AG09309 (cell line): ENCODE measurements at places on chromosomes 11 and 22.

GRCh38 chr11:45454917-45455401, 168.8 kb upstream of the SYT13 start:
- no peak for DNase-seq

DNA sequence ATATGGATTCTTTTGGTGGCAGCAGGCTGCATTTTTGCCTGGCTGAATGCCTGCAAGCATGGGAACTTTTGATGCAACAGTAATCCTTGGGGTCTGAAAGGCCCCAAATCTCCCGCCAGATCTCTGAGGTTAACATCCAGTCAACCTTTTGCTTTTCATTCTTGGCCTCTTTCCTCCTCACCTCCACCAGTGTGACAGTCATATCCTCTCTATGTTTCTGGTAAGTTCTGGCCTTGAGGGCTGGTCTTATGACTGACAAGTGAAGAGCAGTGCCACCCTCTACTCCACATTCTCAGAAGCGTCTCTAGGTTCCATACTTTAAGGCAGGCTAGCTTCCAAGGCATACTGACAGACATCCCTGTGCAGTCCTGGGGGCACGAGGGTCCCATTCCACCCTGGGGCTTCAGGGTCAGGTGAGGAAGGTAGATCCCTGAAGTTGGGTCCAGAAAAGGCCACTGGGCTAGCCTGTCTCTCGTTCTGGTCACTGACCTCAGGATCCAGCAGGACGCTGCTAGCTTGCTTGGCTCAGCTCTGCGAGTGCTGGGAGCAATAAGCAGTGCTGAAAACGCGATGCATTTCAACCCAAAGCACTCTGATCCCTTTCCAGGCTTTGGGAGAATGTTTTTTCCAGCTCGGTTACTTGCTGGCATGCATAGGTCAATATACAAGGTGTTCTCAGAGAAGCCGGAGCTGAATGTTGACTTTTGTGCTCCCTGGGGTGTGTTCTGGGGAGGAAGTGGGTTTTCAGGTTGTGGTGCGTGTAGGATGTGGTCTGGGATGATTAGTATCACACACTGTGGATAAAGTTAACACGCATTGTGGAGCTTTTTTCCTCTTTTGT, 75.2 kb downstream of the PTPRJ start:
- no peak for DNase-seq

- peak; percentile 53 for DNase-seq
Measured at GRCh38 chr22:24146194-24146616, 35.1 kb upstream of the SUSD2 start.

GRCh38 chr11:95307286-95307685, 76.3 kb upstream of the SESN3 start:
- DNase-seq, result no peak

- no peak for DNase-seq
Measured at GRCh38 chr11:128551611-128552335, 35.6 kb downstream of the ETS1 start.

- DNase-seq, result no peak
Measured at GRCh38 chr11:16356761-16357393, 531 bp upstream of the SOX6 start.

DNA sequence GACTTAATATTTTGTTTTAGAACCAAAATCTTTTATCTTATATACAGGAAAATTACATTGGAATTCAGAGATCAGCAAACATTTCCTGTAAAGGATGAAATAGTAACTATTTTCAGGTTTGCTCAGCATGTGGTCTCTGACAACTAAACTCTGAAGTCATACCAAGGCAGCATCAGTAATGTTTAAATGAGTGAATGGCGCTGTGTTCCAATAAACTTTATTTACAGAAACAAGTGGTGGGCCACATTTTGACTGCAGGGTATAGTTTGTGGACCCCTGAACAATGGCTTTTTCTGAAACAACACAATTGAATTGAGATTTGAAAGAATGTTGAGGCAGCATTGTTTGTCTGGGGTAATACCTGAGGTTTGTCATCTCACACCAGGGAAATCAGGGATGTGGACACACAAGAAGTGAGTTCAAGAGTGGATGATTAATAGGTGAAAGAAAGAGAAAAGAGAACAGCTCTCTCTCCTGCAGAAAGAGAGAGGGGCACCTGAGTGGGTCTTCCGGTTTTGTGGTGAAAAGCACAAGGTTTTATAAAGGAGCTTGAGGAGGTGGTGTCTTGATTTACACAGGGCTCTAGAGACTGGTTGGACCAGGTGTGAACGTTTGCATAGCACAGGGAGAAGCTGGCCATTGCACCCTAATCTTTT, 113.5 kb upstream of the VPREB1 start:
- no peak for DNase-seq

GRCh38 chr11:22405377-22405776, 67.2 kb downstream of the SLC17A6 start:
- no peak for DNase-seq

DNA sequence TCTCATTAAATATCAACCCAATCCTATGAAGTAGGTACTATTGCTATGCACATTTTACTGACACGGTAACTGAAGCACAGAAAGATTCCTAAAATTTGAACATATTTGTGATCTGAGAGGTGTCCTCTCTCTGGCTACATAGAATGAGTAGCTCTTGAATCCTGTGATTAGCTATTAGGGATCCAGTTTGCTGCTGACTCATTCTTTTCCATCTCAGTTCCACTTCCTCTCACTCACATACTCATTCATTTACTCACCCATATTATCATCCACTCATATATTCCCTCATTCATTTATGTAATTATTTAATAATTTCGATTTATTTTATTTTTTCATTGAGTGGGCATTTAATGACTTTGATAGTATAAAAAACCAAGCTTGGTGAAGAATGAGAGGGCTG, 42.7 kb downstream of the OR5B17 start:
- DNase-seq, result no peak

- no peak for DNase-seq
Measured at GRCh38 chr11:2293531-2293971, 8.2 kb downstream of the C11orf21 start.

- DNase-seq, result no peak
Measured at GRCh38 chr11:107591378-107592230, 657 bp downstream of the ELMOD1 start.

GRCh38 chr11:5983443-5983842, 3.3 kb downstream of the OR52L1 start:
- DNase-seq, result no peak

DNA sequence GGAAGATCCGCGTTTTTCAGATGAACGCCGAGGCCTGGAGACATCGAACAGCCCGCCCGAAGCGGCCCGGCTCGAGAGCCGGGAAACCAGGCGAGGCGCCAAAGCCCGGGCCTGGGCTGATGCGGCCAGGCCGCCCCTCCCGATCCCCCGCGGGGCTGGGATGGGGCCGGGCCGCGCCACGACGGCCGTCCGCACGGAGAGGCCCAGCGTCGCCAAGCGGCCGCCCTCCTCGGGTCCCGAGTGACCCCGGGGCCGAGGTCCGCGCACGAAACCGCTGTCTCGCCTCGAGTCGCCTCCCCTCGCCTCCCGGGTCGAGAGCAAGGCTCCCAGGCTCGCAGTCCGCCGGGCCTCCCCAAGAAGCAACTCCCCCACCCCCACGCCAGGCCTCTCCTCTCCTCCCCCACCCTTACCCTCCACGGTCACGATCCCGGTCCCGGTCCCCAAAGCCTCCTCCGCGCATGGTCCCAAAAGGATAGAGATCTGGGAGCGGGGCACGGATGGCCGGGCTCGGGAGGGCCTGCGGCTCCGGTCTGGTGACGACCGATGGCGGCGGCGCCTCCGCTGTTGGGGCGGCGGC, 482 bp downstream of the DDX17 start:
- no peak for DNase-seq

- no peak for DNase-seq
Measured at GRCh38 chr11:100515087-100515486, 172.0 kb upstream of the ARHGAP42 start.

DNA sequence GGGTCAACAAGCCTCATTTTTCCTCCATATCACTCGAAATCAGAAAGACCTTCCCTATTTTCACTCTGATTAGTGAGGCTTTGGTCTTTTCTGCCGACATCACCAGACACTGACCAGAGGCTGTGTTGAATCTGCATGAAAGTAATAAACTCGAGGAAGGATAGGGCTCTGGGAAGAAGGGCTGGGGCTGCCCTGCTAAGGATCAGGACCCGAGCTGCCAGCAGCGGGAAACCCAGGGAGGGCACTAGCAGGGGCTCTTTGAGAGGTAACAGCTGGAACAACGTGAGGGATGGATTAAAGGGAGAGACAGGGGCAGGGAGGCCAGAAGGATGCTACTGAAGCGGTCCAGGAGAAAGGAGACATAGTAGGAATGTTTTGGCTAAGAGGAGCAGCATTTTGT, 377.5 kb upstream of the NARS2 start:
- no peak for DNase-seq

DNA sequence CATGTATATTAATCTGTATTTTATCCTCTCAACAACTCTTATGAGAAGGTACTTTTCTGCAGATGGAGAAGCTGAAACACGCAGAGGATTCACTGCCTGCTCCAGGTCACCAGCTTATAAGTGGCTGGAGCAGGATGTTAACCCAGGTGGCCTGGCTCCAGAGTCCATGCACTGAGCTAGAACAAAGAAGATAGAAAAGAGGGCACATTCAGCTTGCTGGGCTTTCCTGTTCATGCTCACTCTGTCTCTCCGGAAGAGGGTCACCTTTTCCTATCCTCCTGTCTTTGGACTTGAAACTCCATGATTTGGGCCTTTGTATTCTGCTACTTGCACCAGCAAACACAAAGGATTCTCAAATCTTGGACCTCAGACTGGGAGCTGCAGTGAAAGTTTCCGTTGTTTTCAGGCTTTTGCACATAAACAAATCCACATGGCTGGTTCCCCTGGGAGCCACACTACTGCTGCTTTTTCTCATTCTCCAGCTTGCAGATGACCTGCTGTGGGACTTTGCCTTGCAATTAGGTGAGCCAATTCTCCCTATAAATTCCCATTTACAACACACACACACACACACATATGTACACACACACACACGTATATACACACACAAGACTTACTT, 117.3 kb upstream of the GRK3 start:
- no peak for DNase-seq

- no peak for DNase-seq
Measured at GRCh38 chr11:304061-304506, 3.5 kb upstream of the IFITM2 start.

GRCh38 chr11:32213223-32213622, 122.3 kb downstream of the RCN1 start:
- no peak for DNase-seq

GRCh38 chr11:42465623-42466022, 846.2 kb upstream of the API5 start:
- no peak for DNase-seq

DNA sequence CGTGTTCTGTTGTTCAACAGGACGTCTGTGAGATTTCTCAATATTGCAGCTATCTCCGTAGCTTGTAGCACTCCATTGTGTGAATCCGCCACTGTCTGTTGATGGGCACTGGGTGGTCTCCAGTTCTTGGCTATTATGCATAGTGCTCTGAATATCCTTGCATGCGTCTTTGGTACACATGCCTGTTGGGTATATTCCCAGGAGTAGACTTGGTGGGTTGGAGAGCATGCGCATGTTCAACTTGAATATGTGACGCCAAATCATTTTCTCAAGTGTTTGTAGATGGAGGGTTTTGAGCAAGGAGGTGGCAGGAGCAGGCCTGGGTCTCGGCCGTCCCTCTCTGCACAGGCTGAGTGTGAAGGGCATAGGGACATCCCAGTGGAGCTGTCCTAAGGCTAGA, 24.8 kb upstream of the TSKU start:
- no peak for DNase-seq

DNA sequence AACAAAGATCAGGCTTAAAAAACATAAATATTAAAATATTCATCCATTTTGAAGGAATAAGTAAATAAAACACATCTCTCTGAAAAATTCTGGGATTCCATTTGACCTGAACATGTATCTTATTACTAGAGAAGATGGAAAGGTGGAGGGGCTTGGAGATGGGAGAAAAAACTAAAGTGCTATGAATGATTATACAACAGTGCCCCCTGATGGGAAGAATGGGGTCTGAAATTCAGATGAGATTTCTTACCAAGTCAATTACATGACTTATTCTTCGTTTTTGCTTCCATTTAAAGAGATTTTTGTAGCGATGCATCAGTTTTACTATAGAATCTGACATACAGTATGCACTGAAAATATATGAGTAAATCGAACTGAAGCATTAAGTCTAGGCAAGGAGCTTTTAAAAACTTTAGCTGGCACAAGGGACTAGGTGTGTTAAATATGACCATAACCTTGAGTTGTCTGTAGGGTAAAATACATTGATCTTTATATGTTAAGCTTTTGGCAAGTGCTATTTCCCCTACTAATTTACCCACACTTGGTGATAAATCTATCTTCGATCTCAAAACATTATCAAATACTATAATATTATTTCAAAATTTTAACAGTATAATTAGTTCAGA, 718.8 kb downstream of the CNTN5 start:
- no peak for DNase-seq

DNA sequence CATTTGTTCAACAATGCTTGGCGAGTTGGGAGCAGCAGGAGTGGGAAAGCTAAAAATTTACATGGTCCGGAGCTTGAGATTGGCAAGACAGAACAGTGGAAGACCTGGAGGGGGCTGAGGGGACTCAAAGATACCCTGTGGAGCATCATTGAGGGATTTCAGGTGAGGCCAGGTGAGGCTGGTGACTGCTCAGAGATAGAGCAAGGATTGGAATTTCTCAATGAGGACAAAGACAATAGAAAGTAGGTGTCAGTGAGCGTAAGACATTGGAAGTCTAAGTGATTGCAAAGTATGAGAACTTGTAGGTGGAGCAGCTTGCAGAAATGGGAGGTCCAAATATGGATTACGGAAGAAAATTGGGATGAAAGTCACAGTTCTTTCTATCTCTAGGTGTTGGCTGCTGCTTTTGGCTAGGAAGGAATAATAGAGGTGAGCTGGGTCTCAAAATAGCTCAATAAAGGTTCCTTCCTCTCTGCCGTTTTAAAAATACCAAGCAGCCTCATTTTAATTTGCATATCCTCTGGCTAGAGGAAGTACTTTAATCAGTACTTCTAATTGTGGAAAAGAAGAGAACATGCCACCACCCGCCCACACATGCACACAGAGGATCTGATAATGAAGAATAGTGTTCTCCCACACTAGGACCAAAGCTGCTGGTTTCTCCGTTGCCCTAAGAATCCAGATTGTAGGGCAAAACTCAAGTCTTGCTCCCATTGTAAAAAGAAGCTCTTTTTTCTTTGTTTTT, 41.8 kb upstream of the SORL1-AS1 start:
- DNase-seq, result no peak

- DNase-seq, result no peak
Measured at GRCh38 chr11:66559142-66559865, 9.1 kb downstream of the CTSF start.

DNA sequence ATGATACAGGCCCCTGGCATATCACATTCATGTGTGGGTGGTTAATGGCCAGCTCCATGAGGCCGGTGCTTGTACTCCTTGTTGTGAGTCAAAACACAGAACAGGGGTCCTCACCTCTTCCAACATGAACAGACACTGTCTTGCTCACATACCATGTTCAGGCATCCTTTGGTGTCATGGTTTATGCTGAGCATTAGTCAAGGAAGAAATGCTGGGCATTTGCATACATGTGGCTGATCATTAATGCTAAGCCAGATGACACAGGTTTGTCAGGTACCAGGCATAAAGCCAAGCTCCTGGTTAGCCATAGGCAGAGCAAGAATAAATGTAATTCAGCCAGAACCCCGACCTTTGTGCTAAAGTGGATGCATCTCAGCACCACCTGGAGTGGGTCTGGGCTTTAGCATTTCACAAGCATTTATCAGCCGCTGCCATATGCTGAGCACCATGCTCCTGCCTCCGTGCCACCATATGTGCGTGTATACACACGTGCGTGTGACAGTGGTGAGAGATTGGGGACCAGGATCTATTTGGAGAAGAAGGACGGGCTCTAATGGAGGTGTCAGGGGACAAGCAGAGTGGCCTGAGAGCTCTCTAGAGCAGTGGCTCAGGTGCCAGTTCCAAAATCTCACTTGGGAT, 55.0 kb downstream of the MICAL2 start:
- no peak for DNase-seq

- no peak for DNase-seq
Measured at GRCh38 chr11:65132238-65132987, 1.9 kb downstream of the SYVN1 start.
